ENCODE measurements at places on chromosomes 3 and 15.

DNA sequence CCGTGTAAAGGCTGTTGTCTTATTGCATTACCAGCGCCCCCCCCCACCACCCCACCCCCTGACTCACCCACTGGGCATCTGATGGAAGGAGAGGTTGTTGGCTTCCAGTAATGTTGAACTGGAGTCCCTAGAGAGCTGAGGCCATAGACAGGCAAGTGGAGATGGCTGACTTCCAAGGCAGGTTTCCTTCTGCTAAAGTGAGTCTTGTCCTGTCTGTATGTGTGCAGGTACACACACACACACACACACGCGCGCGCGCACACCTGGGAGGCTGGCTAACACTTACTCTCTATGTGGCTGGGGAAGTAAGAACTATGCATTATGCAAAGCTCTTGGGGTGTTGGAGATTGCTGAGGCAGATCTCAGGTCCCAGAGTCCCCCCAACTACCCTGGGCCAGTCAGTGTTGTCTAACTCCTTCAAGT, 1.6 kb upstream of the KY start:
- no peak for DNase-seq

GRCh38 chr3:184361532-184361931, at the start of the genes CLCN2 and POLR2H:
TSS of gene CLCN2 (minus strand) at chr3:184361605. CDS start at chr3:184361479, 126 bp downstream.
TSS of gene POLR2H (plus strand) at chr3:184361710. CDS start at chr3:184363493, 1,783 bp downstream.
- peak; percentile 61 for DNase-seq

DNA sequence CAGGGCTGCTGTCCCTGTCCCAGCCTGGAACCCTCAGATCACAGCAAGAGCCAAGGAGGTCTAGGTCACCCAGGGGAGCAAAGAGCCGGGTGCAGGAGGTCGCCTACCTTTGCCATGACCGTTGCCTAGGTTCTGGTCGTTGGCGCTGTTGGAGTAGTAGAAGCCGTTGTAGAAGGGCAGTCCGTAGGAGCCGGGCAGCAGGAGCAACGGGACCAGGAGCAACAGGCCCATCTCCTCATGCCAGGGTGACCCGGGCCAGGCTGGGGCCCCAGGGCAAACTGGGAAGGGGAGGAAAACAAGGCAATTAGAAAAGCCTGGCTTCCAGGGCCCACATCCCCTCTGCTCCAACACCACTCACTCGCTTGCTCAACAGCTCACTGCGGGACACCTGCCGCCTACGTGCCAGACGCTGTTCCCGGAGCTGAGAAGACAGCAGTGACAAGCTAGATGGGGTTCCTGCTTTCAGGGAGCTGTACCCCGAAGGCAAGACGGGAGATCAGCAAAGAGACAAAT, 8.2 kb downstream of the HAPLN3 start:
- no peak for DNase-seq

GRCh38 chr3:172129850-172130716, 90.7 kb downstream of the FNDC3B start:
- DNase-seq = no peak

GRCh38 chr3:156582532-156583183, 27.7 kb upstream of the SSR3 start:
- DNase-seq = no peak

- DNase-seq = no peak
These were observed 20.9 kb downstream of the TBC1D21 start for GRCh38 chr15:73894133-73894814.

DNA sequence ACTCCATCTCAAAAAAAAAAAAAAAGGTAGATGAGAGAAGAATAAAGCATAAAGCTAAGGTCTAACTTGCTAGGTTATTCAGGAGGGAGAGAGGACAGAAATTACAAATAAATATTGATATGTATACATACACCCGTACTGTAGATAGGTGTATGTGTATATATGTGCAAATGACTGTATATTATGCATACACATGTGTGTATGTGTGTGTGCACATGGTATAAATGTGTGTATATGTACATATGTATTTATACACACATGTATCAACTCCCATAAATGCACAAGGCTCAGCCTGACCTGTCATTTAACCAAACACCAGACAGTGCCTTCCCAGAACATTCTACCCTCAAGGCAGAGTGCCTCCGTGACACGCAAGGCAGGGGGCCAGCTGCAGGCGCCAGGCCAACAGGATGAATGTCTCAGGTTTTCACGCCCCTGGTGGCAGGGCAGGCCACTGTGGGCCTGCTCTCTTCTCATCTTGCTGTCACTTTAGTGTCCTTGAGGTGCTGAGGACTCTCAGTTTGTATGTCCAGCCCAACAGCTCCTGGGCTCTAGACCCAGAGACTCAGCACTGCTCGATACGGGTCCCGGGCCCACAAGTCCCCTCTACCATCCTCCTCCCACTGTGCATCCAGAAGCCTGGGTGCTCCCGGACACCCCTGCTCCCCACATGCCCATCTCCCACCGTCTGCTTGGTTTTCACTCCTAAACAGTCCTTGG, 40.4 kb downstream of the TM2D3 start:
- no peak for DNase-seq

DNA sequence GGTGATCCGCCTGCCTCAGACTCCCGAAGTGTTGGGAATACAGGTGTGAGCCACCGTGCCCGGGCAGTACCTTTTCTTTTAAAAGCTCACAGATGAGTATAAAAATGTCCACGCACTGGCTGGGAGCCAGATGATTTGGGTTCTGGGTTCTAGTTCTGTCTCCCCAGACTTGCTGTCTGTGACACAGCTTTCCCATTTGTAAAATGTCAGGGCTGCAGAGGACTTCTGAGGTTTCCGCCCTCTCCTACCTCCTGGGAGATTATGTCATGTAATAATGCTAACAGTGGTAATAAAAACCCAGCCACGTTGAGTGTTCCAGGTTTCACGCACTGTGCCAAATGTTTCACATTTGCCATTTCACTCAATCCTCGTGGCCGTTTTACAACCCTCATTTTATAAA, 1.3 kb upstream of the PPP4R2 start:
- DNase-seq = no peak

DNA sequence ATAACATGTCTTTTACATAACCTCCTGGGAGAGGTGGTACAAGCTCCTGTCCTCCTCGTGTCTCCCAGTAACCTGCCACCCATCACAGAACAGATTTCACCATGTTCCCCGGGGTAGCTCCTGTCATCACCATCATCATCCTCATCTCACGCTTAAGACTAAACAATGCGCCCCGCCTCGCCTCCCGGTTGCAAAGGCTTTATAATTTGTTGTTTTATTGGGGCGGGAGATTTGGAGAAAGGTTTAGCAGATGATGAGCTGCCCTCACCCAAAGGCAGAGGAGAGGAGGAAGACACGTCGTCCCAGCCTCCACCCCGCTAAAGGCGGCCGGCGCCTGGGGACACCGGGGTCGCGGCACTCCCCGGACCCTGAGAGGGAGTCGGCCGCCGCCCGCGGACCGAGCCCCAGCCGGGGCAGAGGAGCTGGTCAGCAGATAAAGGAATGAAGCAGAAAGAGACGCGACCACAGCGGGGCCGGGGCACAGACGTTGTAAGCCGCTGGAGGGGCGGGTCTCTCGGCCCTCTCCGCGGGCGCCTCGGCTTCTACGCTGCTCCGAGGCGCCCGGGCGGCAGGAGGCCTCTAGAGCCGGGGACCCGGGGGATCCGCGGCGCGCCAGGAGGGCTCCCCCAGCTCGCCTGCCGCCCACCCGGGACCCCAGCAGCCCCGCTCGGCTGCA, 589 bp downstream of the HERC1 start:
- DNase-seq = no peak

- DNase-seq = no peak
These were observed 300.7 kb downstream of the TUSC7 start for GRCh38 chr3:117010318-117010717.

DNA sequence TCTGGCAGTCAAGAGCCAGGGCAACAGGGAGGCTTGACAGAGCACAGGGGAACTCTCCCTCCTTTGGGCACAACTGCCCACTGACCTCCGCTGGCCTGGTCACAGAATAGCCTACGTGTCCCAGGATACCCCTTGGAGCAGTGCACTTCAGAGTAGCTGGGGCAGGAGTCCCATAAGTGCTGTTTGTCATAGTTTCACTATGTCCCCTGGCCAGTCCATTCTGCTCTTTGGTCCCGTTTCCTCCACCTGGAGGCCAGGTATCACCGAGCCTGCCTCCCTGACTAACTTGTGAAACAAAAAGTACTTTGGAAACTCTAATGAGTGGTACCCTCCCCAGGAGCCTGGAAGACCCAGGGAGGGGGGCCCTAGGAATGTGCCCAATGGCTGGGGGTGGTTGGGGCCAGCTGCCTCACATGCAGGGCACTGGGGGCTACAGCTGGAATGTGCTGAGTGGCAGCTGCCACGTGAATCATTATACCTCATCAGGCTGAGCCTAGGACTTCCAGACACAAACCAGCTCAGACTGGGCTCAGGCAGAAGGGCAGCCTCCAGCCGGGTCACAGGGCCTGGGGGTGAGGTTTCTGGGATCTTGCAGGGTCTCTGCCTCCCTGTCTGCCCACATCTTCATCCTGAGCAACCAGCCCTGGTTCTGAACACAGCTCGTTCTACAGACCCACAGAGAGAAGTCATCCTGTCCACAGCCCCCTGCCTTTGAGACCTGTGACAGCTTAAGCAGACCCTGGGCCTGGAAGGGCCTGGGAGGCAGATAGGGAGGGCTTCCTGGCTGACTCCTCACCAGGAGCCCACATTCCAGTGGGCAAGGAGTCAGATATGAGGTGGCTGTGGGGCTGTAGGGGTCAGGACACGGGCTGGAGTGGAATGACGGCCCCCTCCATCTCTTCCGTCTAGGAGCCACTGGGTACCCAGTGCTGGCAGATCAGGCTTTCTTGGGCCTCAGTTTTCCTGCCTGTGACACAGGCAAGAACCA, 914 bp upstream of the PTH1R start:
- DNase-seq = no peak

DNA sequence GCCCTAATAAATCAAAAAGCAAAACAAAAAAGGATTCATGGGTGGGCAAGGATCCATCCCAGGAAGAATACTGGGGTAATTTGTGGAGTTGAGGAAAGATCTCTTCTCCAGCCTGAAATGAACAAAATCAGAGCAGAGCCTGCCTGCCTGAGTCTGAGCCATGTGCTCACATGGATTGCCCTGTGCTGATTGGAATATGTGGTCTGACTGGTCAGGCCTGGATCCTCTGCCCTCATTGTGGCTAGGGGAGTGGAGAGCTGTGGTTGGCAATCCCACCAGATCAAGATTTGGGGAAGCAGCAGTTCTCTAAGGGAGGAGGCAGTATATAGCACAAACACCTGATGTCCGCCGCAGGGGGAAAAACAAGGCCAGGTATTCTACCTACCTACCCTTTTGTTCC, 6.8 kb upstream of the NUDT16 start:
- DNase-seq = no peak

DNA sequence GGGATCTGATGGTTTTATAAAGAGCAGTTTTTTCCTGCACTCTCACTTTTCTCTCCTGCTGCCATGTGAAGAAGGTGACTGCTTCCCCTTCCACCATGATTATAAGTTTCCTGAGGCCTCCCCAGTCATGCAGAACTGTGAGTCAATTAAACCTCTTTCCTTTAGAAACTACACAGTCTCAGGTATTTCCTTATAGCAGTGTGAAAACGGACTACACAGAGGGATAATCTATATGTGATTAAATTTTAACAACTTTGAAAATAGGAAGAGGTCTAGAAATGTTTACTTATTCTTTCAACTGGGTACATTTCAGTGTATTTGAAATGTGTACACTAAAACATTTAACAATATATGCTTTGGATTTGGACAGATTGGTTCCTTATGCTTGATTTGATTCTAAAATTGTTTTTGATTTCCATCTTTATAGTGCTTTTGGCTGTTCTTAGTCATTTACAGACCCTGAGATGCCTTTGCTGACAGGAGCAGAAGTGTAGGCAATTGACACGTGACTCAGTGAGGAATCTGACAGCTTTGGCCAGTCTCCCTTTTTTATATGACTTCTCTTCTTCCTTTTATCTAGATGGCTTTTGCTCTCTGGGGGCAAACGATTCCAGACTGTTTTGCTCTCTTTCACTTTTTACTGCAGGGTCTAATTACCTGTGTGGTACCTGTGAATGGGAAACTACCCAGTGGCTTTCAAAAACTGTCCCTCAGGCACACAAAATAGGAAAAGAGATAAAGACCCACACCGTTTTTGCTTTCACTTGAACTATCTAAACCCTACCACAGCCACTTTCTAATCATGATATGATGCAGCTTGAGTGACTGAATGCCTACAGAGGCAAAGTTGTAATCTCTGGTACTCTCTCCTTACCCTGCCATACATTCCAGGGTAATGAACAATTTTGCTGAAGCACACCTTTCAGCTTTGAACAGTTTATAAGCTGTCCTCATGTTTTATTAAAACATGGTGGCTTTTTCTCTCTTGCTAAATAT, 422.6 kb downstream of the ROBO1 start:
- DNase-seq = no peak

- DNase-seq = no peak
These were observed 99.7 kb upstream of the P3H2 start for GRCh38 chr3:190220362-190220761.

GRCh38 chr15:60362321-60363086, 35.3 kb downstream of the ANXA2 start:
- no peak for DNase-seq

GRCh38 chr3:62832553-62832952, 42.7 kb downstream of the CADPS start:
- DNase-seq = no peak

DNA sequence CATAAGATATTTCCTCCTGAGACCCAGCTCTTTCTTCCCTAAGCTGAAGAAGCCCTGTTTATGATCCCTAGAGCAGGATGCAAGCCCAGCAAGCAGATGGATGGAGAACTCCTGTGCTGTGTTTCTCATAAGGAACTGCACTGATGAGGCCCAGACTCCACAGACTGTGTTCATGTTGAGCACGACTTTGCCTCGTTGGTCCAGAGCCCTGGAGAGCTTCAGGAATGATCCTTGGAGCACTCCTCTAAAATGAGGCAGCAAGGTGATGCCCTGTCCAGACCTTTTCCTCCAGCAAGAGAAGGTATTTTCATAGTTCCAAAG, 83.8 kb downstream of the MYLK start:
- no peak for DNase-seq

DNA sequence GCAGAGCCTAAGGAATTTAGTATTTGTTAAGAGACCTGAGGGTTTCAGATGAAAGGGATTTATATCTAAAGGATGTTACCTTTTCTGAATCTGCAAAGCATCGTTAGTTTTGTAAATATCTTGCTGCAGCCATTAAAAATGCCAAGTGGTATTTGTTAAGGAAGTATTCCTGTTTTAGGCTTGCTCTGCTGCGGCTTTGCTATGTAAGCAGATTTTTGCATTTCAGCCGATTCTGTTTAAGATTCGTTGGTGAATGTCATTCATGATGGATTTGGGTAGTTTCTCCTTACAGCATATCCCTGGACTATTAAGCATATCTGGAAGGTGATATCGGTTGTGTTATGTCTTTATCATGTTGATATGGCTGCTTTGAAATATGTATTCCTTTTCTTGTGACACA, 1.0 kb downstream of the USP8 start:
- no peak for DNase-seq

DNA sequence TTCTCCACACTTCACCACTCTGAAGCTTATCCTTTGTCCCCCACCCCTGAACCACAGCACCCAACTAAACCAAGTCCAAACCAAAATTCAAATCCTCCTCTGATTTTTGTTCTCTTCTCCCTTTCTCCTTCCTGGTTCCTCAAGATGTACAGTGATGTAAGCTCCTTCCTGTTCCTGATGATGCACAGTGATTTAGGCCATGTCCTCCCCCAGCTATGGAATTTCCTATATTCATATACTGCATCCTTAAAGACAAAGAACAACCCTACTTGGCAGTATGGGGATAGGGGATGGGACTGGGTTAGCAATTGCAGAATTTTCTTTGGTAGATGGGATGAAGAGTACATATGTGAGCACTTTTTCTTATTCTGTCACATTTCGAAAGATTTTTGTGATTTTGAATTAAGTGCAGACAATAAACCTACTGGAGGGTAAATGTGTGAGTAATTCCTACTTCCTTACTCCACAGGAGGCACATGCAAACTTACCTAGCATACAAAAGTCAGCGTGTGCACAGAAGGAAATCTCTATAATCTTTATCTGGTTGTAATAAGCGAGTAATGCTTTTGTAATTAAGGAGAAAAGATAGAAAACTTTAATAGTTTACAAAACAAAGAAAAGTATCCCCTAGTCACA, 125.0 kb downstream of the ANO10 start:
- DNase-seq = no peak
